ENCODE measurements at places on chromosomes 12 and 14.
A peak's percentile ranks its signal among the peaks of the same experiment; 100 is the strongest.

GRCh38 chr12:76698316-76698715 is 65.6 kb upstream of the ZDHHC17 start:
- DNase-seq, result no peak

- DNase-seq, result no peak
These were observed 115.2 kb upstream of the RTL1 start for GRCh38 chr14:101018561-101019290.

- no peak for DNase-seq
These were observed 67.4 kb downstream of the DDX51 start for GRCh38 chr12:132076711-132077110.

DNA sequence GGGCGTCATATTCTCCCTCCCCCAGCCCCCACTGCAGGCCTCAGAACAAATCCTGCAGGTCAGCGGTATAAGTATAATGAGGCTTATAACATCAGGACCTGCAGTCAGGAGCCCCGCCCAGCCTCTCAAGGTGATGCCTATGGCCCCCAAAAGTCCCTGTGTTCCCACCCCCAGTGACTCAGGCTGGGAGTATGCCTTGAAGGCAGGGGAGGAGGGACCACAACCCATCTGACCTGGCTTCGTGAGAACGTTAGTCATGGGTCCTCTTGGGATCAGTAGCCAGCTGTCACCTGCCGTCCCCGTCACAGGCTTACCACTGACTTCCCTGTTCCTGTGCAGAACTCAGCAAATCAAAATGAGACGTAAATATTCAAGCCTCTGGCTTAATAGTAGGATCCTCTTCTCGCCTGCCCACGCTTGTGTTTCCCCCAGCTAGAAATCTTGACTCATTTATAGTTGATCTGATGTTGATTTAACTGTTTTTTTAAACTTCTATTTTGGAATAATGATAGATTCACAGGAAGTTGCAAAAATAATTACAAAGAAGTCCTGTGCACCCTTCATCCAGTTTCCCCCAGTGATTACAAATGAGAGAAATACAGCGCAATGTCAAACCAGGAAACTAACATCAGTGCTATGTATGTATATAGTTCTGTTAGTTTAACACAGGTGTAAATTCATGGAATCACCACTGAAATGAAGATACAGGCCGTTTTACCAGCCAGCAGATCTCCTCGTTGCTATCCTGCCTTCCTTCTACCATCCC is 107.5 kb downstream of the ADGRD1 start:
- no peak for DNase-seq

DNA sequence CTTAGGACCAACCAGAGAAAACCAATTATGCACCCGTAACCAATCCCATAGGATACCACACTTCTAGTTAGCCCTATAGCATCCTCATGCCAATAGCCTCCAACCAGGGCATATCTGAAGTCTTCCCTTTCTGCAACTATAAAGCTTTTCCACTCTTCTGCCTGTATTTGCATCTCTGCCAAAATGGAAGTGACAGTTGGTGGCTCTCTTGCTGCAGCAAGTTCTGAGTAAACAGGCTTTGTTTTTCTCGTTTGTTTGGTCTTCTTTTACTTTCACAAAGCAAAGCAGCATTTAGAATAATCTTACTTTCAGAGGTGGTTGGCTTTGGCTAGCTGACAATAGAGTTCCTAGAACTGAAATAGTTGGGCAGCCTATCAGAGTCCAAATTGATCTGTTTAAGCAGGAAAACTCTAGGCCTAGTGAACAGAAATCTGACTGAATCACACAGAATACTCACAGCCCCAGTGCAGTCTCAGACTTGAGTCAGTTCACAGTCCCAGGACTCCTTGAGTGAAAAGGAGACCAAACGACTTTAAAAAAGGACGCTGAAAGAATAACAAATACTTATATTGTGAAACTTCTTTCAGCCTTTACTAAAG is 1029.7 kb upstream of the LRFN5 start:
- no peak for DNase-seq

- no peak for DNase-seq
These were observed 57.1 kb downstream of the NUAK1 start for GRCh38 chr12:106081606-106082005.

DNA sequence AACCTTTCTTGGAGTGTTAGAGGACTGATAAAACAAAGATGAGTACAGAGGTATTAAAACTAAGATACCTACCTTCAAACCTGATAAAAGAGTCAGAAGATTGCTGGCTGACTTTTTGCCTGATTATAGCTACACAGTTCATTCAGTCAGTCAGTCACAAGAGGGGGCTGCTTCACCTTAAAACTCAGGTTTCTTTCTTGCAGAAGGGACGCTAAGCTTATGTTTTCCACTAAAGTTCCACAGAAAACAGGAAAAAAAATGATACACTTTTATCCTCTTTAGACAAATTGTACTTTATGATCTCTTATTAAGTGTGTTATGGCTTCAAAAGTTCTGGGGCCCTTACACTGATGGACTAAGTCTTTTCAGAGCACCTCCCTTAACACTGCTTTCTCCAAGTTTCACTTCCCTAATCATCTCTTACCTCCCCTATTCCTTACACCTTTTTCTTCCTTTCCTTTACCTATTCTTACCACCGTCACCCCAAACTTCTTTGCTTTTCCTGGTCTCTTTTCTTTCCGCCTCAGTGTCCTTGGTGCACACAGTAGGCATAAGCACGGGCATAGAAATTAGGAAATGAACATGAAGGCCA is 448.7 kb upstream of the OR4E1 start:
- DNase-seq, result no peak

- no peak for DNase-seq
These were observed 33.3 kb downstream of the COCH start for GRCh38 chr14:30907659-30908057.

- no peak for DNase-seq
These were observed 8.7 kb upstream of the SDSL start for GRCh38 chr12:113413488-113413939.

GRCh38 chr12:56571121-56571520 is 49.5 kb downstream of the RBMS2 start:
- DNase-seq, result no peak

DNA sequence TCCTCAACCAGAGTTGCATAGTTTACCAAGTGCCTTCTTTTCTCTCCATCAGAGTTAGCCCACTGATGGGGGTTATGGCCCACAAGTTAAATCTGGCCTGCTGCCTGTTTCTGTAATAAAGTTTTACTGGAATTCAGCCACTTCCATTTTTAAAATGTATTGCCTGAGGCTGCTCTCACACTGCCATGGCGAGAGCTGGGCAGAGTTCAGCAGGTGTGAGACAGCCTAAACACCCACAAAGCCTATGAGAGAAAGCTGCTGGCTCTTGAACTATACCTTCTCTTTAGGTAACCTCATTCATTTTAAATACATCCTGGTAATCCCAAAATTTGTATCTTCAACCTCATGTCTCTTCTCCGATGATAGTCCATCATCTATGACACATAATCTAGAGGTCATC is 86.1 kb downstream of the BCL2L14 start:
- no peak for DNase-seq

DNA sequence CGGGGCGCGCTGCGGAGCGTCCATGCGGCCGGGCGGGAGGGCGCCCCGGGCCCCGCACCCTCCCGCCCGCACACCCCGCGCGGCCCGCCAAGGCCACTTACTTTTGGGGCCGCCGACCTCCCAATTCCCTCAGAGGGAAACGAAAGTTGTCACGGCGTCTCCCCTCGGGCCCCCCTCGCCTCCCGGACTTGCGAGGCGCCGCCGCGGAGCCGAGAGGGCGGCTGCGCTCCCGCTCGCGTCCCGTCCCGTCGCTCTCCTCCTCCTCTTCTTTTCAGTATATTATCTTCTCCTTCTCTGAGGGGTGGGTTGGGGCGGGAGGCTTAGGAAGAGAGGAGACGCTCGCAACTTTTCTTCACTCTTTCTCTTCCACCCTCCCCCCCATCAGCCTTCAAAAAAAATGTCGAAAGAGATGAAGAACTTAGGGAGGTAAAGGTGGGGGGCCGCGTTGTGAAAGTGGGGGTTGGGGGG is 613 bp downstream of the DUSP16 start:
- DNase-seq, result no peak

- DNase-seq, result no peak
These were observed 22.6 kb upstream of the DRAM1 start for GRCh38 chr12:101854747-101855146.

- peak; percentile 69 for DNase-seq
These were observed 343.0 kb downstream of the BMP4 start for GRCh38 chr14:53613404-53614253.

DNA sequence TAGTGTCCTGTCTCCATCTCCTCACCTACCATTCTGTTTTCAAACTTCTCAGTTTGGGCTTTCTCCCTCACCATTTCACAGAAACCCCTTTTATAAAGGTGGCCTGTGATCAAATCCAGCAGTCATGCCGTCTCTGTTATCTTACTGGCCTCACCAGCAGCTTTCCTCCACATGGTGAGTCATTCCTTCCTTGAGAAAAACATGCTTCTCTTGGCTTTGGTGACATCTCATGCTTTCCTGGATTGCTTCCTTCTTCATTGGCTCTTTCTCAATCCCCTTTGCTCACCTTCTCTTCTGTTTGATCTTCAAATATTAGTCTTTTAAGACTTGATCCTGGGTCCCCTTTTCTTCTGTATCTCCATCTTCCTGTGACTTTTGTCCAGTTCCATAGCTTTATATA is 164.9 kb downstream of the ANO4 start:
- no peak for DNase-seq

- DNase-seq, result no peak
These were observed 6.1 kb downstream of the NEK9 start for GRCh38 chr14:75120541-75121291.

DNA sequence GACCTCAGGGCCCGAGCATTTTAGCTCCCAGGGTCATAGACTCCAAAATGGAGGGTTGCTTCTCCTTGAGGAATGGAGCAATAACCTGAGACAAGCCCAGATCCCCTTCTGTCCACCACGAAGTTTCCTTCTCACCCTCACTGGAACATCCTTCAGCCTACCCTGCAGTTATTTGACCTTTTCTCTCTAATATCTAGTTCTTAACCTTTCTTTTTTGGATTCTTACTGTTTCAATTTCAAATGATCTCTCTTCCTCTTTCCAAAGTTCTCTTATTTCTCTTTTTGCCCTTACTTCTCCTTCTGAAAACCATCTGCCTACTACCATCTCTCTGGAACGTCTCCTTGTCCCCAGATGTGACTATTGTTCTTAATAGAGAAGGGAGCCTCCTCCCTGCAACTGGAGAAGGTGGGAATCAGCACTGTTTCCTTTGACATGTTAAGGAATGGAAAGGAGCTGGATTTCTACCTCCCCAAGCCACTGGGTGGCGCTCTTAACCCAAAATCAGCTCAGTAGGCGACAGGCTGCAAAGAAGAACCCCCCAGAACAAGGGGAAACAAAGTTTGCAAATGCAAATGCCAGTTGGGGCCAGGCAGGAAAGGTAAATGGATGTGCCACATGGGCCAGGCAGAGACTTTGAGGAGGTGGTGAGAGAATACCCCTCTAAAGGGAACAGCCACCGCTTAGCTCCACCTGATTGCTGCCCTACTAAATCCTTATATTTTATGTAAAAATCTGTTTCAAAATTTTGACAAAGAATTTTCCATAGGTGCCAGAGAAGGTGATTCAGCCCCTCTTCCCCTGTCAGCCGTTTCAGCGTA is 22.4 kb upstream of the PDE1B start:
- DNase-seq, result peak; percentile 15

DNA sequence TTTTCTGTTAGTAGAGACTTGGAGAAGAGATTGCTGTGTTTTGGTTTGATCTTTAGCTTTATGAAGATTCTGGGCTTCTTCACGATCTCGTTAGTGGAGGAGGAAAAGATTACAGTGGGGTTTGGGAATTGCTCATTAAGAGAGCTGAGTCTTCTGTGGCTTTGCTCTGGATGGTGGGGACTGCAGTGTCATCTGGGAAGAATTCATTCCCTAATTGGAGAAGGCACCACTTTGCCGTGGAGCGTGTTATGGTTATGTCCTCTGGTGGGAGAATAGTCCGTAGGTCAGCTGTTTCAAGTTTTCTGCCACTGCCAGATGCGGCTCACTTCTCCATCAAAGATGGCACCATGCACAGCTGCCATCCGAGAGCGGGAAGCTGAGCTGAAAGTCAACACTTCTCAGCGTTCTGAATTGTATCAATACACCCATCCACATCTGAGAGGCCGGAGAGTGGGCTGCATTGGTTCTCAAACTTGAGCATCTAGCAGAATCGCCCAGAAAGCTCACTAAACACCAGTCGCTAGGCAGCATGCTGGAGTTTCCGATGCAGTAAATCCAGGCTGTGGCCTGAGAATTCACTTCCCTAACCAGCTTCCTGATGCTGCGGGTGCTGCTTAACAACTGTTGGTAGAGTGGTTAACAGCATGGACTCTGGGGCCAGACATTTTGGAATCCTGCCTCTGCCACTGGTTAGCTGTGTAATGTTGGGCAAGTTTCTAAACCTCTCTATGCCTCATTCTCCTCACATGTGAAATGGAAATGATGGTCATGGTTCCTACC is 117.8 kb downstream of the PLXNC1 start:
- DNase-seq, result no peak

DNA sequence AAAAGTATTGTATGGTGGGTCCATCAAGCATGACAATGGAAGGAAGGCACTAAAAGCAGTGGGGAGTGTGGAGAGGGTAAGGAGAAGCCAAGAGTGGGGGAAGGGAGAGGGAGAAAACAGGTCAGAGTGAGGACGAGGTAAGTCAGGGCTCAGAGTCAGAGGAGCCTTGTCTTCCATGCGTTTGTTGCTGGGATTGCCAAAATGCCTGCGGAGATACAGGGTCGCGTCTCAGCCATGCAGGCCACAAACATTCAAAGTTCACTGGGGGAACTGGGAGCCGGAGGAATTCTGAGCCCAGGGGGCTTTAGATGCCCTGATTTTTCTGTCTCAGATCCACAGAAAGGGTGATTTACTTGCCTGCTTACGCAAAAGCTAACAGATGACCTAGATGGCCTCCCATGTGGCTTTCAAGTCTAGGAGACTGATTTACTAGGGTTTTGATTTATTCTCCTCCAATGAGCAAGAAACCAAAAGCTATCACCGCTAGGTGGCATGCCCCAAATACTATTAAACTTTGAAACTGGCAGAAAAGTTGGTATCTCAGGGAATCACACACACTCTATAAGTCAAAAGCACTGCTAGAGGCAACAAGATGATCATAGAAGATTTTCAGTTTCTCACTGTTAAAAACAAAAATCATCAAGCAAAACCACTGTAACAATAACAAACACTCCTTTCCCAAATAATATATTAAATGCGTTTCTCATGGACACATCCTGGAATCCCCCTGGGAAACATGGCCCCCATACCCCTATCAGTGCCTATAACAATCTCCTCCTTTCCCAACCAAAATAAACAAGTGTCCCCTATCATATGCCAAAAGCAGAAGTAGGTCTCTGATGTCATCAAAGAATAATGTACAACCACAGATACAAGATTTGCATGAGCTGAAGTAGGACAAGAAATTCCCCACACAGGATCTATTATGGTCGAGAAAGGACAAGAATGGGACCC is 26.6 kb upstream of the MDM1 start:
- DNase-seq, result peak; percentile 35

DNA sequence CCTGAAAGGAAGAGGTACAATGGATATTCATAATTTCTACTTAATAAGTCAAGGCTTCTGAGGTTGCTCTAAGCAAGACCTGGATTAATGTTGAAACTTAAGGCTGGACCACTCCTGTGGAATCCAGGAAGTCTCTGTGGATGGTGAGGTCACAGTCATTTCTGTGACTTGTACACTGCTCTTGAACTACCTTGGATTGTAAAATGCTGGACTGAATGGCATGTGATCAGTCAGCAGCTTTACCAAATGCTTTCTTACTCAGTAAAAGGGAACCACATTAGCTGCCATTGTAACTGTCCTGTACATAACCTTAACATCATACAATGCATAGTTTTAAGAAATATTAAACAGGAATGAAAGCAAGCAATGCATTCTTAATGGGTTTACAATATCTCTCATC is 182.9 kb downstream of the NOVA1 start:
- no peak for DNase-seq
